Mesangial cell (primary cell): ENCODE measurements at places on chromosomes 16 and 17. TPM values are rescaled to one million over a fixed set of nuclear protein-coding genes. Genes with fewer than 3 reads are reported as not detected.

The VMO1 gene
- 1.1 TPM in 1 of 2 replicates, not detected in the other for total RNA-seq

The STH gene
- not detected in 2 replicates for total RNA-seq

The MT1G gene
- total RNA-seq = 93.4 TPM in 1 of 2 replicates, not detected in the other

The PMFBP1 gene
- total RNA-seq = 0.13 and 0.98 TPM in 2 replicates

The PPL gene
- 2.0 and 23.8 TPM in 2 replicates for total RNA-seq

The SLC12A3 gene
- total RNA-seq = not detected in 2 replicates

The SMIM5 gene
- 0.25 TPM in 1 of 2 replicates, not detected in the other for total RNA-seq

The SP6 gene
- 0.38 and 0.65 TPM in 2 replicates for total RNA-seq
